ENCODE measurements at places on chromosomes 1 and 21.

GRCh38 chr1:94490556-94490955 lies 51.0 kb downstream of the F3 start:
- no peak for DNase-seq

DNA sequence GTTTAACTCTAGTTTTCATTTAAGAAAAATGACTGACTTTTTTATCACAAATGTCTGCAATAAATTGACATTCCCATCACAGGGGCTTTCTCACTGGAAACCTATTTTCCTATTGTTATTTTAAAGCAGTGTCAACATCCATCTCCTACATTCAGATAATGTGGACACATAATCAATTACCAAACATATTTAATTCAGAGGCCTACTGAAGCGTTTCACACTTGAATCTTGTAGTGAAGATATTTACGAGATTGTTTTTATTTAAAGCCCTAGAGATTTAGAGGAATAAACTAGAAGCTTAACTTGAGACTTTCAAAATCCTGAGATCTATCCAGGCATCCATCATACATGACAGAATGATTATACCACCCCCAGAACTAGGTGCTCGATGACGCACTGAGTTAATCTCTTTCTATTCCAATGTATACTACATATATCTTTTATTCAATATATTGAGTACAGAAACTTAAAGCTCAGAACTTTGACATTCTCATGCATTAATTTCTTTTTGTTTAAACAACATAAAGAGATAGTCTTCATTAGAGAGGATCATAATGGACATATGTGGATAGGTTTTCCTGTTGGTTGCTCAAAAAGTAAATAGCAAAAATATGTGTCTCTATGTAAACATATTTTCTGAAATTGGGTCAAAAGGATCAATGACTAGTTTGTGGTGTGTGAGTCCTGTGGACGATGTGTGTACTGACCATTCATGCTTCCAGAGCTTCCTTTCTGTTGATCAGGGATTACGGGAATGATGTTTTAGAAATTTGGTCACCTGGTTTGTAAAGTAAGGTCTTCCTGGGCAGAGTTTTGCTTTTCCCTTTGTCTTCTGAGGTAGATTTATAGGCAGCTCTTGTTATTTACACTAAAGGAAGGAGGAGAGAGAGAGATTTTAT lies 171.5 kb upstream of the HMCN1 start:
- DNase-seq: no peak

- DNase-seq: no peak
Observed at GRCh38 chr1:112061901-112062320, 72.4 kb upstream of the KCND3 start.

- DNase-seq: no peak
Observed at GRCh38 chr1:35173491-35173890, 19.5 kb downstream of the SFPQ start.

DNA sequence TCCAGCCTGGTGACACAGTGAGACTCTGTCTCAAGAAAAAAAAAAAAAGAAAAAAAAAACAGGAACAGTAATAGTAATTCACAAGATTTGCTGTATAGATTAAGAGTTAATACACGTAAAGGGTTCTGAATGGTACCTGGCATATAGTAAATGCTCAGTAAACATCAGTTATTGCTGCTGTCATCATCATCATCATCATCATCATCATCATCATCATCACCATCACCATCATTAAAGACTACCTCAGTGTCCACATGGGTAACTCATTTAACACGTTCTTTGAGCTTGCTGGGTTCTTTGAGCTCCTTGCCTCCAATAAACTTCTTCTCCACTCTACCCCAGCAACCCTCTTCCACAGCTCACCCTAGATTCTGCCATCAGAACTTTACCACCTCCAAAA lies 55.0 kb downstream of the KIAA0319L start:
- DNase-seq: no peak

- no peak for DNase-seq
Observed at GRCh38 chr1:108533351-108534083, 26.4 kb upstream of the EEIG2 start.

DNA sequence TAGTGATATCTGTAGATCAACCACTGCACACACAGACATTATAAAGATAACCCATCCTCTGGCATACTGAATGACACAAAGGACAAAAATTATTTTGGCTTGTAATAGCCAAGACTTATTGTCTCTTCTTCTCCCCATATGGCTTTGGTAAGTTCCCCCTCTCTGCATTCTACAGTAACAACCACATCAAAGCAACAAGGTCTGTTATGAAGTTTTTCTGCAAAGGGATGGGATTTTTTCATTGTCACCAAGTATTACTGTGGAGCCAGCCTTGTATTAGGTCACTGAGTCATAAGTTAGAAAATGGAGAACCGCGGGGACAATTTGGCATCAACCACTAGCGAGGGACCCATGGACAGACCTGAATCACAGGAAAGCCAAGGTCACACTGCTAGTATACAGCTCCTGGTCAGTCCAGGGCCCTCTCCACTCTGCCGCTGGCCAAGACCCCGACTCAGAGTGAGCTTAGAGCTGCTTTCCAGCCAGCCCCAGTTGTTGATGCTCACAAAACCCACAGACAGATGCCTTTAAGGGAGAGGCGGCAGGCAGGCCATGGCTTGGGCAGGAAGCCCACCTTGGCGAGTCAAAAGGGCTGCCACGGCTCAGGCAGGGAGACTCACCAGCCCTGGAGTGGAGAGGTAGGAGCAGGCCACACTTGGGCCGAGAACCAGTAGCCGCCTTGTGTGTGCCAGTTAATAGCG lies 6.0 kb downstream of the PABPC4 start:
- no peak for DNase-seq

- no peak for DNase-seq
Observed at GRCh38 chr1:144551107-144551542, 41.6 kb upstream of the PPIAL4F start.

DNA sequence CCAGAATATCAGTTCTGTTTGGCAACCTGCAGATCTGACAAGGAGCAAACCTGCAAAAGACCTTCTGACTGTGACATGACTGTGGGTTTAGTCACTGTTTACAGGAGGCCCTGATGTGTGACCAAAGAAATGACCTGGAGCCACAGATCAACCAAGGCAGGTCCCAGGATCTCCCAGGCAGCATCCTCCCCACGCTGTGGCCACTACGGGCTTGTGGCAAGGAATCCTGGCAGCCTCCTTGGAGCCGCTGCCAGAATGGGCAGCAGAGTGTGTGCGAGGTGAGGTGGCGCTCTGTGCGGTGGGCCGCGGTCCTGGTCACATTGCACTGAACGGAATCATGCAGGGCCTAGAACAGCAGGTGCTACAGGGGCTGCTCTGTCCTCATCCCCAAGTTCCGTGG lies 15.9 kb downstream of the MCM3AP start:
- no peak for DNase-seq

DNA sequence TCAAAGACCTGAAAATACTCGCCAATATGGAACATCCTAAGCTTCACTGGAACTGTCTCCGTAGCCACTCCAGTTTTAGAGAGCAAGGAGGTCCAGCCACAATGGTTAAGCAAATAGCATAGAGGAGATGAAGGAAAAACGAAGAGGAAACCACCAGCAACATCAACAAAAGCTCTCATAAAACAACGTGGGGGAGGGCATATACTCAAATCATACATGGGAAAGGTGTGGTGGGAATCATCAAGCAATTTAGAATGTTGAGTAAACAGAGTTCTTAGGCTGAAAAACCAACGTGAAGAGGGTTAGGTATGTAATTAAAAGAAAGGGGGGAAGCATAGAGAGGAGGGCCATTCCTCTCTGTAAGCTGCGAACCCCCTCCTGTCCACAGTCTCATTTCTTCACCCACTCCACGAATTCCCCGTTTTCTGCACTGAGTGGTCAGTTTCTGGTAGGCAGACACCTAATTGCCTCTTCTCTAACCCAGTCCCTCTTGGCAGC lies 1.0 kb downstream of the TMEM59 start:
- no peak for DNase-seq
